ENCODE measurements at places on chromosomes 1 and 21. TPM values are rescaled to one million over a fixed set of nuclear protein-coding genes. Genes with fewer than 3 reads are reported as not detected.

ADGRB2 gene
- 4.6 TPM for total RNA-seq

METTL25B gene
- total RNA-seq, result 9.9 TPM

CRNN gene
- not detected for total RNA-seq

AMY1C gene
- not detected for total RNA-seq
